Activated T-helper 2 cell treated with anti-CD3 and anti-CD28 coated beads, Interferon-gamma antibody, Interleukin-2, Interleukin-4, amounts not matched to agents 10 μg/mL and 5 μg/mL and 100 μg/mL, durations not matched to agents 14 hours and 24 hours and 36 hours (primary cell): ENCODE measurements at places on chromosomes 7 and 10.

GRCh38 chr10:73554721-73555120, 36.4 kb downstream of the USP54 start:
- no peak for DNase-seq

GRCh38 chr7:64947252-64948000, 43.4 kb downstream of the ZNF117 start:
- DNase-seq, result no peak

DNA sequence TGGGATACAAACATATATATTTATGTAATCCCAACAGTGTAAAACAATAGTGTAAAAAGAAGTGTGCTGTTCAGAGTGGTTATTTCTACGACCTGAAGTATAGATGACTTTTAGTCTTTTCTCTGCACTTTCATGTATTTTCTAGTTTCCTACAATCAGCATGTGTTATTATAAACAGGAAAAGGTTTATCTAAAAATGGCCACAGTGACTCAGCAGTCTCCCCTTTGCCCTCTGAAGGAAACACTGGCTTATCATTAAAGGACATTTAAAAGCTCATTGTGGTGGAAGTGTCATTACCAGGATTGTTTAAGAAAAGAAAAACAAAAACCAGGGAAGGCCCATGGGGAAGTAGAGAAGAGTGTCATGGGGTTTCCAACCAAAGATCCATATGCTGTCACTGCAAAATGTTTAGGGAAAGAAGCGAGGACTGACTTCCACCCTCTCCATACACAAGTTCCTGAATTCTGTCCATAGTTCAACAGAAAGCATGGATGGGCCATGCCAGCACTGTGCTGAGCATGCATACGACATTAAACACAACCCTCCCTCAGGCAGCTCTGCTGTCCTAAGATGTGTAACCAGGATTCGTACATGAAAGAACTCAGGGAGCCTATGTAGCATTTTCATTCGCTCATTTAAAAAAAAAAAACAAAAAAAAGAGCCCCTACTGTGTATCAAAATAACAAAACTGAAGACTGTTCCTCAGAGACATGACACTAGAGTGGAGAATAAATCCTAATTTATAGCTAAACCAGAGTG, 10.2 kb downstream of the CYREN start:
- no peak for DNase-seq

GRCh38 chr10:14250496-14251076, 80.1 kb downstream of the FRMD4A start:
- DNase-seq, result no peak

DNA sequence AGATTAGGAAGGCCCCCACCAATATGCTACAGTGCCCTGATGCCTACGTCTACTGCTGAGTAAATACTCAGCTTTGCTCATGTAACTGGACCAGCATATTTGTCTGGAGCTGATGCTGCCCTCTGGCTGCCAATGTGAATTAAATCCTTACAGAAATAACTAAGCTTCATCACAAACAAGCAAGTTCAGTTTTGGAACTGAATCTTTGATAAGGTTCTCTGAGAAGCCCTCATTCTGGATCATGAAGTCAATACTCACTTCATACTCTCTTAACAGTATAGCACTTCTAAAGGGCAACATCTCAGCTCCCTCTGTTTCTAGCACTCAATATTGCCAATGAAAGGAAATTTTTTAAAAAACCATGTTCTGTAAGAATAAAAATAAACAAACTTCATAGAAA, 246.7 kb downstream of the ETV1 start:
- DNase-seq, result no peak

GRCh38 chr7:1028044-1028770, 16.1 kb upstream of the GPR146 start:
- peak; percentile 80 for DNase-seq

- DNase-seq, result no peak
These were observed 676 bp upstream of the HTR7 start for GRCh38 chr10:90858461-90858968.

- no peak for DNase-seq
These were observed 47.4 kb downstream of the MTPN start for GRCh38 chr7:135929722-135930141.

GRCh38 chr10:47150581-47150980, 149.4 kb upstream of the GDF10 start:
- no peak for DNase-seq

- no peak for DNase-seq
These were observed 491.6 kb upstream of the GALNT17 start for GRCh38 chr7:70640266-70640833.

GRCh38 chr7:140475747-140476333, 3.5 kb downstream of the MKRN1 start:
- no peak for DNase-seq

GRCh38 chr7:16745645-16746044, 7.9 kb upstream of the TSPAN13 start:
- no peak for DNase-seq

- no peak for DNase-seq
These were observed 638.8 kb downstream of the ACTR3B start for GRCh38 chr7:153398370-153398769.

DNA sequence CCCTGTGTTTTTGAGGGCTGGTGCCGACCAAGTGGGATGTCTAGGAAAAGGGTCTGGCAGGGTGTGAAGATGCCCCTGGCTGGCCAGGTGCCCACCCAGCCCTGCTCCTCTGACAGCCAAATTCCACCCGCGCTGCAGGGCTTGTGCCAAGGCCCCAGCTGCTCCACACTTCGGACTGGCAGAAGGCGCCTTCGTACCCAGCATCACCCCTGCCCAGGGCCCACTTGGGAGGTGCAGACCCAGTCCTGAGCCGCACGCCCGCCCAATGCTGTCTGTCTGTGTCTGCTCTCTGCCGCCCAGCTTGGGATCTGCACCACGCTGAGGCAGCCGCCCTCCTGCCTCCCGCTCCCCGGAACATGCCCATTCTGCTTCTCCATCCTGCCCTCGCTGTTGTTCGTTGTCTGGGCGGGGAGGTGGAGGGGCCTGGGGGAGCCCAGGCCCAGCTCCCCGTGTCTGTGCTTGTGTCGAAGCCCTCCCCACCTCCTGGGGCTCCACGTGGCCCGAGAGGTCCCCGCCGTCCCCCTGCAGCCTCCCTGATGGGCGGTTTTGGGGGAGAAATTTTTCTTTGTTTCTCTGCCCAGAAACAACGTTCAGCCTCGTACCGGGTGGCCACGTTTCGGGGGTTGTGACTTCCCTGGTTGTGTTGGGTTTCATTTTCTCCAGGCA, 36.9 kb upstream of the PPIF start:
- no peak for DNase-seq

DNA sequence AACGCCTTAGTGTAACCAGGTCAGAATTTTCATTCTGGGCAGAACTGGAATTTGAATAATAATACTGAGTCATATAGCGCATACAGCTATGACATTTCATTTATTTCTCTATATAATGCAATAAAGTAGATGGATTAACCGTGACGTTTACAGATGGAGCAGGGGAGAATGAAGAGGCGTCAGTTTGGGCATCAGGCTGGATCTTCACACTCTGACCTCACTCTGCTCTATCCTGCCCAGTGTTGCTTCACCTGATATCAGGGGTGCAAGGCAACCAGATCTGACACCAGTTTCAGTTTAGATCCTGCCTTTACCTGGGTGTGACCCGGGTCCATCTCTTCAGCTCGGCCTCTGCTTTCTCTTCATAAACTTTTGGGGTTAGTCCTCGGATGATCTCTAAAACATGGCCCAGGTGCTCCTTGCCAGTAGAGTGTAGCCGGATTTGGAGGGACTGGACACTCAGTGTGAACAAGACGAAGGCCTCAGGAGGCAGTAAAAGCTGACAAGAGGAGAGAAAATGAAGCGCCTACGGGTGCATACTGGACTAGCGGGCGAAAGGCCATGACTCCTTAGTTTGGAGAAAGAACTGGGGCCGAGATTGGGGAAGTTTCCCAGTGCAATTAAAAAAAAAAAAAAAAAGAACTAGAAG, 1.4 kb upstream of the ZYX start:
- no peak for DNase-seq

DNA sequence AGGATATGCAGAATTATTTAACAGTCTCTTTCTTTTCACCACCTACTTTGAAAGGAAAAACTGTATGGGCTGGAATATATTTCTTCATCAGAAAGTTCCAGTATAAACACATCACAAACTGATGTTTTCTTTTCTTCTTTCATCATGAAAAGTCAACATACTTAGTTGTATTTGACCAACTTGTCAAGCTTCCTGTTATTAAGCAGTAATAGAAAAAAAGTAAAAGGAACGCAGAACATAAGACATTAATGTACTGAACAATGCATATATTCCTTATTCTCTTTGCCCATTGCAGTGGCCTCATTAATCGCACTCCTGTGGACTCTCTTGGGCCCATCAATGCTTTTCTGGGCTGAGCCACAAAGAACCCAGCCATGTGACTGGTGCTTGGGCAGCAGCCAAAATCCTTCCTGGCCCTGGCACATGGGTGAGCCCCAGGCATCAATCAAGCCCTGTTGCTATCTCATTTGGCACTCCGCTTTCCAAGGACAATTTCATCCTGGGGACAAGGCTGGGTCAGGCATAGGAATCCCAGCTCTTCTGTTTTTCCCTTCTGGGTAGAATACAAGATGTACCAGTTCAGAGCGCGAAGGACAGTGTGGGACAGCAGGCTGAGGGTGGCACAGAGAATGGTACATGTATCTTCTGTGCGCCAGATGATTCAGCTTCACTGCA, 42.3 kb downstream of the RHOBTB1 start:
- no peak for DNase-seq

GRCh38 chr7:66013938-66014337, 31.9 kb upstream of the GUSB start:
- DNase-seq, result no peak

GRCh38 chr7:151566897-151567320, 47.2 kb upstream of the RHEB start:
- no peak for DNase-seq

GRCh38 chr10:43195557-43195956, 57.3 kb downstream of the CSGALNACT2 start:
- no peak for DNase-seq

DNA sequence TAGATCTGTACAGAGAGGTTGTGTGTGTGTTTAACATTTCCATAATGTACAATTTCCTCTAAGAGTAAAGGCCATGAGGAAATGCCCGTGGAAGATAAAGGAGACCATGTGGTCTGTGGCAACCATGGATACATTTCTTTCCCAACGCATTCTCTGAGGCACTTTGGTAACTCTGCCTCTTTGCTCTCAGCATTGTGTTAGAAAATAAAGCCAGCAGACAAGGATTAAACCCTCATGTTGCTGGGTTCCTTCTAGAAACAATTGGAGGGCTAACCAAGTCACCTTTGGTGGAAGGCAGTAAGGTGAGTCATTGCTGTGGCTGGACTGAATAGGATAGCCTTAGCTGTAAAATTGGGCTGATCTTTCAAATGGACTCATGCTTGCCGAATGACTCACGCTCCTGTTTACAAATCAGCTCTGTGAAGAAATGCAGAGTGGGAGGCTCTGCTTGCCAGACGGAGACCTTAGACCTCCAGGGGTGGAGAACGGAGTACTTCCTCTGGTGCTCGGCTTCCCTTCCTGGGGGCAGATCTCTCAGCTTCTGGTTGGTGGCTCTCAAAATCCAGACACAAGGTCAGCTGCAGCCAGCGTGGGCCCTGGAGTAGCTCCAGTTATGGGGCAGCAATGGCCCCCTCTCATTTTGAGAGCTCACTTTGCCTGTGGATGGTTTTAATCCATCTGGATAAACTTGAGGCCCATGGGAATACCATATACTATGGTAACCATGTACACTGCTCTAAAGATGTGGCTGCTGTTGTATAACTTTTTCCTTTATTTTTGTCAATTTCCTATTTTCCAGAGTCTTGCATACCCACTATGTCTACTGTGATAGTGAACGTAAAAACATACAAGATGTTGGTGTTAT, 137.3 kb downstream of the TCF7L2 start:
- no peak for DNase-seq

- no peak for DNase-seq
These were observed 182 bp downstream of the CCDC136 start for GRCh38 chr7:128791972-128792327.

DNA sequence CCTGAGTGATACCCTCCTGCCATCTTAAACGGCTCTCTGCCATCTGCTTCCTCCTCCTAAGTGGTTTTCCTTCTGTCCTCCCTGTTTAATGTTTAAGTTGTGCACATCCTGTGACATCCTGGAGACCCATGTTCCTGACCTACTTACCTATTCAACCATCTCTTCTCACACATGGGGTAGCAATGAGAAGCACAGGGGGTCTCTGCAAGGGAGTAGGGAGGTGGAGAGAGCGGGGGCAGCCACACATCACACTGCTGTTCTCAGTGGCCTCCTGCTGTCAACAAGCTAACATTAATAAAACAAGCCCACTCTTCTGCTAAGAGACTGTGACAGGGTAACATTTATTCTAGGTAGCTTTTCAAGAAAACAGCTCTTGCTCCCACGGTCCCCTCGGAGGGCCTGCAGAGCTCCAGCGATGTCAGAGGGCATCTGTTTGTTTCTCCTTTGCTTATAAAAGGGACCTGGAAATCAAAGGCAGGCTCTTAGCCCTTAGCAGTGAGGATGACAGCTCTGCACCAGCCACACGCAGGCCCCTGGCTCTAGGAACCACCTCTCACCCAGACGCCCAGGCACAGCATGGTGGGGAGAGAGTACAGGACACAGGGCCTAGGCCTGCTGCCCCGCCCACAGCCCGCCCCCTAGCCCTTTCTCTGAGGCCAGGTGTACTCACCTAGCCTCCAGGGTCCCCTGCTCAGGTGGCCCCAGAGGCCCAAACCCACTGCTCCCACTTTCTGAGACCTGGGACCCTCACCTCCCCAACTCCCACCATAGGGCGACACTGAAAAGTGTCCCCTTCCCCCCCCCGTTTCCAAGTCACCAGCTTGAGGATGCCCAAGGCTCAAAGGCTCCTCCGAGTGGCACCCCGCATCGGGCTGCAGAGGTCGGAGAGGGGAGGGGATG, 943 bp upstream of the SLC18A2 start:
- no peak for DNase-seq

GRCh38 chr7:96959135-96959534, 46.2 kb upstream of the DLX6 start:
- DNase-seq, result no peak

DNA sequence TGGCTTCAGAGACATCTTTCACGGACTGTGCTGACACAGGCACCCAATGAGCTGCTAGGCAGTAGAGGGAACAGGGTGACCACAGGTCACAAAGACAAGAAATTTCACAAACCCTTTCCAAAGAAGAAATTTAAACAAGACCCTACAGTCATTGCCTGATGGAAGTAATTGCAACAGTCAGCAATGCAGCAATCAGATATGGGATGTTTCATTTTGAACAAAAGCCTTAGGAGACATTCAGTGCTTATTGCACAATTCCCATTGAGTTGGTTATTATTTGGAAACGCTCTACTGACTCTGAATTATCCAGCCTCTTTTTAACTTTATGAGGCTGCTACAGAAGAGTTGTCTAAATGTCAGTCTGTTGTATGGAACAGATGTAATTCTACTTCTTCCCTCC, 85.5 kb downstream of the ETV1 start:
- DNase-seq, result no peak

DNA sequence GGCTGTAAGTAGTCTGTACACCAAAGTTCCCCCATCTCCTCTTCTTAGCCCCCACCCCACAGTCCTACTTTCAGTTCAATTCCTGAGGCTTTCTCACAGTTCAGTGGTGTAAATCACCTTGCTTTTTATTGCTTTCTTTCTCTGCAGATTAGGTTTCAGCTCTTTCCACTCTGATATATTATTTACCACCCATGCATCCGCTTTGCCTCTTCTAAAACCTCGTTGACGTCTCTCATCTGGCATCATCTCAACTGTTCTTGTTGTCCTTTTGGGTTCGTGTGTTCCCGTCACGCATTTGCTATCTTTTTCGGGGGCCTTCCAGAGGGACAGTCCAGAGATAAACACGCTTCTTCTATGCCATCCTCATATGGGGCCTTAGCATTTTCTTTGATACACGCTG, 597.9 kb upstream of the DPP6 start:
- DNase-seq, result no peak
